SHP77 treated with DMSO at 0.1 percent for 48 hours (cell line): ENCODE measurements at places on chromosomes 12 and 14.
A peak's percentile ranks its signal among the peaks of the same experiment; 100 is the strongest.

DNA sequence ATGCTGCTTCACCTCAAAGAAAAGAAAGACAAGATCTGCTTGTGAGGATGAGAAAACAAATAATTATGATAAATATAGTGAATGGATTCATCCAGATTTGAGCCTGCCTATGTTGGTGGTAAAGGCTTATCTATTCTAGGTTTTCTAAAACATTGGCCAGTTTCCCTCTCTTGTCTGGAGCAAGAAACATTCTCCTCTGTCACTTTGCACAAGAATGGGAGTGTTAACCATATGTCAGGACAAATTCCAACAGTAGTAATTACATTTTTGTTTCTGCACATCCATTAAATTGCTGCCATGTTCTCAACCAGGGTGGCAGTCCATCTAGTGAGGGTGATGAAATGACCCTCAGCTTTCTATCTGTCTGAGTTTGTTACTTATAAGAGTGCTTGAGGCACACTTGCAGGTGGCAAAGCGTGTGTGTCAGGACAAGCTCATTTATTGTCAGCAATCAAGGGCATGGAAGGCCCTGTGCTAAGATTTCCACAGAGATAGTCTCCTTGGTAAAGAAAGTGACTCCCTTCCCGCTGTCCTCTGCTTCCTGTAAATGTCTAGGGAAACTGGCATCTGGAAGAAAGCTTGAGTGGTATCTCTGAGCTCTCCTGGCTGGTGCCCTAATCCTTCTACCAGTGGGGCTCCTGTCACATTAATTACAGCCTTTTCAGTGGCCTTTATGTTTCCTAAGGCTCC lies 502.1 kb upstream of the FLRT2 start:
- DNase-seq = no peak

- no peak for DNase-seq
These were observed at the start of gene PMEL for GRCh38 chr12:55965941-55966407. PMEL (minus strand) TSS chr12:55966042; CDS start chr12:55966011, 31 bp downstream.

DNA sequence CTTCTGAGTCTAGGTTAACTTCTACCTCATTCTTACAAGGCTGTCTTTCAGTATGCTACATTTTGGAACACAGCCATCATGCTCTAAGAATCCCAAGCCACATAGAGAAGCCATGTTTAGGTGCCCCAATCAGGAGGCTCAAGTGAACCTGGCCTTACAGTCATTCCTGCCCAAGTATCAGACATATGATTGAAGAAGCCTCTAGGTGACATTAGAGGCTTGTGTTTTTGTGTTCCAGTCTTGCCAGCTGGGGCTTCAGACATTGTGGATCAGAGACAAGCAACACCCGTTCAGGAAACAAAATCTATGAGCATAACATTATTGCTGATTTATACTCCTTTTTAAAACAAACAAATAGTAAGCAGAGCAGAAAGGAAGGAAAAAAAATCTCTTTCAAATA lies 8.1 kb upstream of the SLC16A7 start:
- DNase-seq = no peak

- DNase-seq = peak; percentile 0
These were observed 198.2 kb downstream of the TSPAN9 start for GRCh38 chr12:3275171-3276041.

DNA sequence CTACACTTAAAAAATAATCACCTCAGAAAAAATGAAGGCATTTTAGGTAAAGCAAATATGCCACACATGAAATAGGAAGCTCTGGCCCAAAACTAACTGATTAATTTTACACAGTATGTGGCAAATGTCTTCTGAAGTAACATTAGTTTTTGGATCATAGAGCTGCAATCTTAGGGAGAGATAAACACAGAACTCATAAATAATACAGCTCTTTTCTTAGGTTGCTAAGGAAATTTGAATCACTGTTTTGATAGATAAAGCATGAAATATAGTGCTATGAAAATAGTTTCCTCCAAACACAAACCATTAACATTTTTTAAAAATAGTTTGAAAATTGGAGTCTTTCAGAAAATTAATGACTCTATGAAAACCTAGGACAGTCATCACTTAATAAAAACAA lies 15.0 kb downstream of the RASSF9 start:
- no peak for DNase-seq

- DNase-seq = no peak
These were observed 249.2 kb downstream of the BTG1 start for GRCh38 chr12:91896286-91897024.

DNA sequence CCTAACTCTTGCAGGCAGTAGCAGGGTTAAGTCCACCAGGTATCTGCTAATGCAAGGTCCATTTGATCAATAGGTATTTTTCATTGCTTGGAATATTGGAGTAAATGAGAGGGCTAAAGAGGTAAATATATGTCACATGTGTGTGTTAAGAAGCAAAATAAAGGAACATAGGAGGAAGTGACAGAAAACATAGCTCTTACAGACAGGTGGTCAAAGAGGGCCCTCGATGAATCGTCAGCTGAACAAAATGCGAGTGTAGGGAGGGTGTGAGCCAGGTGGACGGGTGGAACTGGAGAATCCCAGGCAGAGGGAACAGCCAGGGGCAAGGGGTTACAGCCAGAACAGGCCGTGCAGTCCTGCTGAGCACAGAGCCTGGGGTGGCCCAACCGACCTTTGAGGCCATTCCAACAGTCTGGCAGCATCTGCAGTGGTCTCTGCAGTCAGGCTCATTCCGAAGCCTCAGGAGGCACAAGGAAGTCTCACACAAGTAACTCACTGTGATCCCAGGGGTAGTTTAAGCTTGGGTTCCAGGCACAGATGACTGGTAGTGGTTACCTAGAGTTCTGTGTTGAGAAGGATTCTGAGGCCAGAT lies 43.2 kb downstream of the CCDC88C start:
- DNase-seq = peak; percentile 38

DNA sequence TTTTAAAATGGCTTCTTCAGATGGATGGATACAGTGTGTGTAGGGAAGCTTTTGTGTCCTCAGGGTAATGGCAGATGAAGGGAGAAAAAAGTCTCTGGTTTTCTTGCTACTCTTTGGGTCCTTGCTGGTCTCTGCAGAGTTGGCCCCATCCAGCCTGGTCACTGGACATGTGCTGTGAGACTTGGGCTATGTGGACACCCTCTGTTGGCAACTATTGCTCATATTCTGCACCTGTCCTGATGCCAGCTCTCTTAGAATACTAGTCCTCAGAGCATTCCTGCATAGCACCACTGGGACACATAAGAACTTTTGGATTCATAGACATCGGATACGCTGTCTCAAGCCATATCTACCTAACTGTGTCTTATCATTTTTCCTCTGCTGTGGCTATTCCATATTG lies 20.0 kb downstream of the NAV3 start:
- no peak for DNase-seq

GRCh38 chr12:131340616-131341210 lies 370.2 kb upstream of the SFSWAP start:
- no peak for DNase-seq

DNA sequence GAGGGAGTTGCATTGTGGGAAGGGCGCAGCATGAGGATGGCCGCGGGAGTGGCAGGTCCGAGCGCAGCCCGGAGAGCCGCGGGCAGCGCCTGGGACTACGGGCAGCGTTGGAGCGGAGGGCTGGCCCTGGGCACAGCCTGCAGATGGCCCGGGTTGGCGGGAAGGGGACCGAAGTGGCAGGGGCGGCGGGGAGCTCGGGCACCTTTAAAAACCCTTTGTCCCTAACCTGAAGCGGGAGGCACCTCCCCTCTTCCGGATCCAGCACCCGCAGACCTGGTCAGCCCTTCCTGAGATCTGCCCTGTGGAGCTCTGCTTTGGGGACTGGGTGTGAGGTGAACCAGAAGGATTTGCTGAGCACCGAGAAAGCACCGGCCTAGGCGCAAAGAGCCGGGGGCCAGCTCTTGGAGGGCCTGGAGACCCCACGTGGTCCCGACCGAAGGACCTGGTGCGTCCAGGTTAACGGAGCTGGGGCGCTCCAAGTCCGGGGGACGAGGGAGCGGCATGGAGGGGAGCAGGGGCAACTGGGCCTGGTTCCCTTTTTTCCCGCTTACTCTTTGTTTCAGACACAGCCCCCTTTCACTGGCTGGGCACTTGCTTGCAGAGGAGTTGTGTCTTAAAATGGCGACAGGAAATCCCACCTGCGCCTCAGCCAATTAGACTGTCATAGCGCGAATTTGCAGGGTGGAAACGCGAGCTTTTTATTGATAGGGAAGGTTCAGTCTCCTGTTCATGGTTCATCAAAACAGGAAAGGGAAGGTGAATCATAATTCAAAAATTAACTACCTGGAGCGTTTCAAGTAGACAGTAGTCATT lies 792 bp upstream of the SLC38A1 start:
- peak; percentile 55 for DNase-seq

GRCh38 chr12:85057370-85057963 lies 21.3 kb downstream of the LRRIQ1 start:
- DNase-seq = no peak

GRCh38 chr12:50246197-50246865 lies 37.0 kb downstream of the LIMA1 start:
- no peak for DNase-seq

DNA sequence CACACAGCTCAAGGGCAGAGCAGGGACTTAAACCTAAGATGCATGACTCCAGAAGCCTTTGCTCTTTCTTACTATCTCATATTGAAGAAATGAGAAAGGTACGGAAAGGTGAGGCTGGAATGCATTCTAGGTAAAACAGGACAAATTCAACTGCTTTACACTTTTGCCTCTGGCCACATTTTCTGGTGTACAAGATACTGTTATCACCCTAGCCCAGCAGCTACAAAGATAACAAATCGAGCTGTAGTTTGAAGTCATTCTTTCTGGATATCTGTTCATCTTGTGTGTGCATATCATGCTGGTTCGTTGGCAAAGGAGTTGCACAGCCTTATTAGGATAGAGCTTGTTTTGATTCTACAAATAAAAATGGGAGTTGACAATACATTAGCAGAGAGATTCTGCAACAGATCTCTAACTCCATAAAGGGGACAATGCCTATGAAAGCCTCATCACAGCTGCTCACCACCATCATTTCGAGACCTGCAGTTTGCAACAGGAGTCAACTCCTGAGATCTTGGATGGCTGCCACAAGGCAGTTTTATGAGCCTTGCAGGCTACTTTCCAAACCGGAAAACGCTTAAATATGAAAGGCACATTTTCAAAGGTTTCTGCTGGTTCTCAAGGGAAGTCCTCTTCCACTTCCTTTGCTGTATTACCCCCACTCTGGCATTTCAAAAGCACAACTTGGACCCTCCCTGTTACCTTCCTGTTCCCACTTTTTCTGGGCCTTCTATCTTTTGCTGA lies 64.9 kb downstream of the STXBP6 start:
- DNase-seq = no peak

GRCh38 chr14:55721353-55721752 lies 141.3 kb downstream of the KTN1 start:
- no peak for DNase-seq

DNA sequence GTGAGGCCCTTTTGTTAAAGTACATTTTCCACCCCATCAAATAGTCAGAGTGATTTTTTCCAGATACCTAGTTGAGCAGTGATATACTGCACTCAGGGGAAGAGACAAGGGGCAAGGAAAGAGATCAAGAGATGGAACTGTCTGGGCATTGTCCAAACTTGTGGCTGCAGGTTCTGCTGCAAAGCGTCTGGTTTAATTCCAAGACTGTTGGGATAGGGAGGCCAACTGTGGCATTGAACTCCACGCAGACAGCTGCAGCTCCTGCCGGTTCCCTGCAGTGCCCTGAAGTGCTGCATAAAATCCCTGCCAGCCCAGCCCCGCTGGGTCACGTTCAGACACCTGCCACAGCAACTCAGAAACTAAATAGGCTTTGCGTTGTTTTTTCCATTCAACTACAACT lies 30.5 kb downstream of the RPH3A start:
- DNase-seq = no peak

GRCh38 chr14:99808515-99808914 lies 15.3 kb downstream of the EML1 start:
- DNase-seq = no peak

DNA sequence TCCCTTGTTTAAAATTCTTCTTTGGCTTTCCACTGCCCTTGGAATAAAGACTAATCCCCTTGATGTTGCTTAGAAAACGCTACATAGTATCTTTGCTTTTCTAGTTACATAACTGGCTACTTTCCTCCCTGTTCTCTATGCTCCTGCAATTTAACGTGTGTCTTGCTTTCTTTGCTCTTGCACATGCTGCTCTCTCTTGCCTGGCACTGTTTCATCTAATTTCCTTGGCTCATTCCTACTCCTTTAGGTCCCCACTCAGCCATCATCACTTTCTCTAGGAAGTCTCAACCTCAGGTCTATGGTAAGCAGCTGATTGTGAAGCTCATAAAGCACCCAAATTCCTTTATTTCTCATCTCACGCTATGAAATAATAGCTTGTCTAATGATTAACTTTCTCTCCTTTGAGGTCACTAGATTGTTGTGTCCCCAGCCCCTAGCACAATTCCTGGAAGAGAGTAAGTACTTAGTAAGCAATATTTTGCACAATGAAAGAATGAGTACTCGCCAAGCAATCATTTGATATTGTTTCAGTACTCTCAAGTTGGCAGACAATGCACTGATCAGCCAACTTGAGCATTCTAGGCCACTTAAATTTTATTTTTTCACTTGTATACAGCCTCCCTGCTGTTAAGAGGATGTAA lies 3.3 kb downstream of the ALDH6A1 start:
- DNase-seq = no peak

GRCh38 chr12:1332327-1332726 lies 262.1 kb downstream of the FBXL14 start:
- DNase-seq = no peak

DNA sequence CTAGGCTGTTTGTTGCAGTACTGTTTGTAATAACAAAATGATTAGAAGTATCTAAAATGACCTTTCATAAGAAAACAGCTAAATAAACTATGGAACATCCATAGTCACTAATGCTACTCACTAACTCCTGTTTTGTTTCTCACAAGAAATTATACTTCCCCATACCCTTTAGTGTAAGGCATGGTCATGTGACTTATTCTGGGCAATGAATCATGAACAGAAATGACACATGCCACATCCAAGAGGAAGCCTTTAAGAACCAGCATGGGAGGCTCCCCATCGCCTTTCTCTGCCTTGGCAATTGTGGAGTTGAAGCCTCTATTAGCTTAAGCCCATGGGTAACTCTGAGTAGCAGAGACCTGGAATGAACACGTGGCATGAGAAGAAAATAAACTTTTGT lies 49.3 kb downstream of the KSR2 start:
- no peak for DNase-seq

- DNase-seq = no peak
These were observed 156.0 kb downstream of the MED13L start for GRCh38 chr12:116121453-116121871.

DNA sequence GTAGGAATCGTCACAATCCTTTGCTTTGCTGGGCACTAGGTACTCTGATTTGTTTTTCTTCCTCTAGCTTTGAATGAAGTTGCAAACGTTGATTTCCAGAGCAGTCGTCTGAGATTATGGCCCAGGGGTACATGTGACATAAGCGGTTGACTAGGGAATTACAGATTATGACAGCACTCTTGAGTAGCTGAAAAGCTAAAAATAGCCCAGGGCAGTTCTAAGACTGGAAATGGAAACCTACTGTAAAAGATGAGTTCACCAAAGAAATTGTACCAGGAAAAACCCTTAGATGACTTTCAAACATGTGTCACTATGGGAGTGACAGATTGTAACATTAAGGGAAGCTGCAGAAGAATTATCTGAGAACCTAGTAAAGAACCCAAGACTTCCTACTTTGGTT lies 108.5 kb downstream of the ANO6 start:
- DNase-seq = no peak

GRCh38 chr12:49264466-49264872 lies 413 bp upstream of the TUBA1C start:
- DNase-seq = no peak

GRCh38 chr14:20564501-20564997 lies 3.7 kb upstream of the RNASE9 start:
- no peak for DNase-seq
